DND-41 (cell line): ENCODE measurements at places on chromosomes 11 and 22.

DNA sequence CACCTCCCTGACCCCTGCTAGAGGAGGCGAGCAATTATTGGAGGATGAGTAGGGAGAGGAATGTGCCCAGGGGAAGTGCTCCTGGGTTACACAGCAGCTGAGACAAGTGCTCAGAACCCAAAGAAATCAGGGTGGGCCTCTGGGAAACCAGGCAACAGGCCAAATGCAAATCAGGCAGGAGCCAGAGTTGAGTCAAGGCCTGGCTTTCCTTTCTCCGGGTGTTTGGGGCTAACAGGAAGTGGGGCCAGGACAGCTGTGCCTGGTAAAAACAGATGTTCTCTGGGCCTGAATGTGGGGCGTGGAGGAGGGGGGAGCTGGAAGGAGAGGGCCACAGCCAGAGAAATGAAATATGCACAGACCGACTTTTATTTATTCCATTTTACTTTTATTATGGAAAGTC is 22.0 kb downstream of the MFNG start:
- no peak for DNase-seq

GRCh38 chr11:102793677-102794290 is 4.2 kb downstream of the MMP1 start:
- DNase-seq: no peak

- DNase-seq: no peak
Observed at GRCh38 chr11:70546191-70546940, 148.0 kb downstream of the CTTN start.

DNA sequence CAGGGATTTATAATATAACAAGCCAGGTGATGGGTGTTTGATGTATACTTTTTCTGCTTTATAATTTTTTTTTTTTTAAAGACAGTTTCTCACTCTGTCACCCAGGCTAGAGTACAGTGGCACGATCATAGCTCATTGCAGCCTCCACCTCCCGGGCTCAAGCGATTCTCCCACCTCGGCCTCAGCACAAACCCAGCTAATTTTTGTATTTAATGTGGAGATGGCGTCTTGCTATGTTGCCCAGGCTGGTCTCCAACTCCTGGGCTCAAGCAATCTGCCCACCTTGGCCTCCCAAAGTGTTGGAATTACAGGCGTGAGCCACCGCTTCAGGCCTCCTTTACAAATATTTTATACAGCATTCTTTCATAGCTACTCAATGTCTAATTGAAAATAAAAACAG is 48.6 kb downstream of the MORC2 start:
- DNase-seq: no peak

- DNase-seq: no peak
Observed at GRCh38 chr11:112623057-112623456, 338.2 kb upstream of the NCAM1 start.

GRCh38 chr22:43798492-43798891 is 13.6 kb downstream of the EFCAB6 start:
- no peak for DNase-seq

GRCh38 chr11:61049859-61050258 is 52.4 kb upstream of the CD5 start:
- DNase-seq: no peak
